ENCODE measurements at places on chromosomes 13 and 19.

DNA sequence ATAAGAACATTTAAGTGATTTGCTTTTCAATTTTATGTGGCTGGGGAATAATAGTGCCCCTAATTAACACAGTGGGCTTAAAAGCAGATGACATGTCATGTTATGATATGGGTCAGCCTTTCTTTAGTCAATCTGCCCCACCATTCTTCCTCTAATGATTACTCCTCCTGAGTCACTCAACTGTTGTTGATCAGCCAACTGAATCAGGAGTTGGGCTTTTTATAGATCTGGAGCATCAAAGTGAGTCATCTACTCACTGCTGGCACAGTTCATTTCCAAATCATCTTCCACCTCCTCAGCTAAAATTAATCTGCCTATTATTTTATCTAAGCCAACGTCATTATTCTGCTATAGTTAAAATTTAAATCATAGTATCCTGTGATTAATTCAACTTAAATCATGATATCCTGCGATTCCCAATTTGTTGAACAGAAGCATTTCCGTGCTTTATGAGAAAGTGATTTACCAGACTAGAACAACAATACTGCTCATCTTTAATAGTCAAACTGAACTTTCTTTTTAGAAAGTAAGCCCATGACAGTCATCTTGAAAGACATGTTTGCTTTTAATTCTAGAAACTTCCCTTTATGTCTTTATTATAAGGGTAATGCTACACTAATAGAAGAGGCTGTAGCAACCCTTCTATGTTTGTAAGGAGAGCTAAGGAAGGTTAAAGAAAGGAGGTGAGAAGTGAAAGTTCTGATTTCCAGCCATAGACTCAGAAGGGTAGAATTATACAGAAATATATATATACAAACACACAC lies 551.4 kb downstream of the TBC1D4 start:
- DNase-seq = no peak
- H3K36me3 ChIP-seq = no peaks in the 10 kb centered on the region
- no peaks in the 10 kb centered on the region for H3K4me1 ChIP-seq

- H3K36me3 ChIP-seq = no peaks in the 10 kb centered on the region
- no peaks in the 10 kb centered on the region for H3K4me1 ChIP-seq
- DNase-seq = no peak
- H3K27me3 ChIP-seq = peaks cover 10% of the 10 kb centered on the region
- H3K4me3 ChIP-seq = no peak overlapping the region
These were observed 56.9 kb downstream of the EDNRB start for GRCh38 chr13:77861741-77862140.

GRCh38 chr13:24905242-24905641 lies 141.3 kb downstream of the RNF17 start:
- H3K36me3 ChIP-seq = peaks cover 31% of the 10 kb centered on the region
- H3K27ac ChIP-seq = no peak overlapping the region
- H3K4me3 ChIP-seq = no peak overlapping the region
- peaks cover 5% of the 10 kb centered on the region for H3K4me1 ChIP-seq

DNA sequence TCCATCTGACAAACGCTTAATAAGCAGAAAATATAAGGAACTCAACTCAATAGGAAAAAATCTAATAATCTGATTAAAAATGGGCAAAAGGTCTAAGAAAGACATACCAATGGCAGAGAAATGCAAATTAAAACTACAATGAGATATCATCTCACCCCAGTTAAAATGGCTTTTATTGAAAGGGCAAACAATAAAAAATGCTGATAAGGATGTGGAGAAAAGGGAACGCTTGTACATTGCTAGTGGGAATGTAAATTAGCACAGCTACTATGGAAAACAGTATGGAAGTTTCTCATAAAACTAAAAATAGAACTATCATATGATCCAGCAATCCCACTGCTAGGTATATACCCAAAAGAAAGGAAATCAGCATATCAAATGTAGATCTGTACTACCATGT lies 508.8 kb upstream of the GPC6 start:
- no peaks in the 10 kb centered on the region for H3K4me1 ChIP-seq
- no peak overlapping the region for H3K27ac ChIP-seq
- H3K36me3 ChIP-seq = no peaks in the 10 kb centered on the region
- no peaks in the 10 kb centered on the region for H3K27me3 ChIP-seq
- no peak for DNase-seq

DNA sequence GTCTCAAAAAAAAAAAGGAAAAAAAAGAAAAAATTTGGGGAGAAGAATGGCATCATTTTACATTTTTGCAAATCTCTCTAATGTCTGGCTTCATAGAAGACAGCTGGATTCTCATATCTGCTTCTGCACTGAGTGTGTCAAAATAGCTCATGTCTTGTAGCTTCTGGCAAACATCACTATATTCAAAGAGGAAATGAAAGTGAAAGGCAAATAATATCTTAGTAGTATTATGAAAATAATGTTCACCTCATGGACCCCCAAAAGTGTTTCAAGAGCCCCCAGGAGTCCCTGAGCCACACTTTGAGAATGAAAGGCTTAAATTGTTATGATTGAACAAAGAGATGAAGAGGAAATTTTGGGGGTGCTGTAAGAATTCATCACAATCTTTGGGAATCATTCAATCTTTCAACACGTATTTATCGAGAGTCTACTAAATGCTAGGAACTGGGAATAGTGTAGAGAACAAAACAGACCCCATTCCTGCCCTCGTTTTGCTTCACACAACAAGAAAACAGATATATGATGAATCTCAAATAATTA lies 1.2 kb upstream of the SLC6A16 start:
- H3K27ac ChIP-seq = peak overlapping the region; percentile 98
- peaks cover 33% of the 10 kb centered on the region for H3K36me3 ChIP-seq
- H3K4me3 ChIP-seq = peak overlapping the region; percentile 72
- H3K27me3 ChIP-seq = no peaks in the 10 kb centered on the region

DNA sequence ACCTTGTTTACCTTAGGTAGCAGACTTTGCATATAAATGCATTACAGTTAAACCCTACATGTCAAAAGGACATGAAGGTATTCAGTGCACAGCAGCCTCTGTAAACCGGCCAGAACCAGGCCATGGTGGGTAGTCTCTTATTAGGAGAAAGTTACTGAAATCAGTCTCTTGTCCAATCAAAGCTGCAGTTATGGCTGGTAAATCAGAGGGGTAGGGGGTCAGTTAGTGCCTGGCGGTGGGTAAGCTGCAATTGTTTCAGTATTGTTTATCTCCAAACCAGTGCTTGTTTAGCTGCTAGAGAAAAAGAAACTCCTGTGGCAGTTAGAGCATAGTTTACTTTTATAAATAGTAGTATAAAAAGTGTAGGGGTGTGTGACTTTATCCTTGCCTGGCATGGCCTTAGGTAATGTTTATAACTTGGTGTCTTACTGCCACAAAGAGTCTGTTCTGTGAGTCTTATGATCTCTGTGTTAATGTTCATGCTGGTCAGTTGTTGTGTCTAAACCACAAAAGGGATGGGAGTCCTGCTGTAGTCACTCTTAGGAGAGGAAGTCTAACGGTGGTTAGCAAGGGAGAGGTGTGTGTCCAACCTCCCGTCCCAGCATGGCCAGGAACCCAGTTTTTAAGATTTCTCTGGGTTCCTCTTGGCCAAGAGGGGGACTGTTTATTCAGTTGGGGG lies 28.0 kb downstream of the CHST8 start:
- H3K36me3 ChIP-seq = no peaks in the 10 kb centered on the region
- H3K4me1 ChIP-seq = no peaks in the 10 kb centered on the region
- peaks cover 4% of the 10 kb centered on the region for H3K27me3 ChIP-seq
- no peak overlapping the region for H3K27ac ChIP-seq

GRCh38 chr19:33193865-33194362 lies at the start of gene LRP3:
TSS of gene LRP3 (plus strand) at chr19:33194330. CDS start at chr19:33194786, 456 bp downstream.
- H3K27ac ChIP-seq = no peak within 1 kb of the TSS
- DNase-seq = no peak
- H3K27me3 ChIP-seq = peaks cover 18% of the 10 kb centered on the region
- no peaks in the 10 kb centered on the region for H3K36me3 ChIP-seq
- H3K4me1 ChIP-seq = peaks cover 9% of the 10 kb centered on the region

DNA sequence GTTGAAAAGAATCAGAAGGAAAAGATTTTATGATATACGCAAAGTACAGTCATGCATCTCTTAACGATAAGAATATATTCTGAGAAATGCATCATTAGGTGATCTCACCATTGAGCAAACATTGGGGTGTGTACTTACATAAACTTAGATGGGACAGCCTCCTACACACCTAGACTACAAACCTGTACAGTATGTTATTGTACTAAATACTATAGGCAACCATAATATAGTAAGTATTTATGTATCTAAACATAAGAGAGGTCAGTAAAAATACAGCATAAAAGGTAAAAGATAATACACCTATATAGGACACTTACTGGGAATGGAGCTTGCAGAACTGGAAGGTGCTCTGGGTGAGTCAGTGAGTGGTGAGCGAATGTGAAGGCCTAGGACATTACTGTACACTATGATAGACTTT lies 254.6 kb downstream of the SPRY2 start:
- H3K36me3 ChIP-seq = no peaks in the 10 kb centered on the region
- no peak overlapping the region for H3K4me3 ChIP-seq
- DNase-seq = no peak
- no peak overlapping the region for H3K27ac ChIP-seq

DNA sequence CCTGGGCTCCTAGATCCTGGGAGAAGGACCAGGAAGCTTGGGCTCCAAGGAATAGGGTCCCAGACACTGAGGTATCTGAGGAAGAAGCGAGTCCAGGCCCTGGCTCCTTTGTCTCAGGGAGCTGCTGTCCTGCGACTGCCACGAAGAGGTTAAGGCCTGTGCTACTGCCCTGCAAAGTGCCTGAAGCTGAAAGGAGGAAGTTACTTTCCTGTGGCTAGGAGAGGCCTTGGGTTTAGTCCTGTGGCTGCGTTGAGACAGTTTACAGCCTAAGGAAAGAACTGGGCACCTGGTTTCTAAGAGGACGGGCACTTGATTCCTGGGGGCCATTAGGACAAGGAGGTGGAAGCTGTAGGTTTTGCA lies 2.8 kb downstream of the MYADM start:
- H3K4me3 ChIP-seq = peak overlapping the region; percentile 44
- peaks cover 25% of the 10 kb centered on the region for H3K4me1 ChIP-seq
- no peak for DNase-seq

DNA sequence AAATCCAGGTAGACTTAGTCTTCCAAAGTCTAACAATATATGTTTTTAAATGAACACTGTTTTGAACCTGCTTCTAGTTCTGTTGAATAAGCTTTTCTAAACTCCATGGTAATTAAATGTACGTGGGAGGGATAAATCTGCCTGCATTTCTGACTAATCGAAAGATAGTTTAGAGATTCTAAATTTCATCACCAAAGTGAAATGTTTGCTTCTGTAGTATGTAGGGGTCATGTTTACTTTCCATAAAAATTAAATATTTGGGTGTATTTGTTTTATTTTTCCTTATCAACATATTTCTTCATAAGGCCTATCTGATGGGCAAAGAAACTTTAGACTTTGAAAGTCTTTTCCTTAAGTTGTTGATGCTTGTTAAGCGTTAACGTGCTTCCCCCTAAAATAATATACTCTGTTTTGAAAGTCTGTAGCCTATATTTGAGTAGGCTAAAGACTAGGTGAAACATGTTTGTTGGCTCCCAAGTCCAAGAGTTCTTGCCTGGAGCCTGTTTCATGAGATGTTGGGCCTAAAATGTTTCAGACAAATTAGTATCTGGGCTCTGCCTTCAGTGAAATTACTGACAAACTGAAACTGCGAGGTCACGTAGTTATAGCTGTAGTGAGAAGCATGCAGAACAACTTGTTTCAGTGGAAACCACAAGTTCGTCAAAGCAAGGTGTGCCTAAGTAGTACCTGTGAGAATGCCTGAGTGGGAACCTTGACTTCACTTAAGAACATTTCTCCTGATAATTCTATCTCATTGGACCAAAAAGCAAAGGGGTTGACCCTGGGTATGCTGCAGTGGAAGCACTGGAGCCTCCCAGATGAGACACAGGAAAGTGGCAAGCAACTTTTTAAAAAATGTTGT lies 126.2 kb downstream of the LMO7 start:
- DNase-seq = no peak
- H3K27ac ChIP-seq = peak overlapping the region; percentile 80
- peak overlapping the region; percentile 61 for H3K4me3 ChIP-seq
- H3K4me1 ChIP-seq = peaks cover 17% of the 10 kb centered on the region
- H3K36me3 ChIP-seq = peaks cover 8% of the 10 kb centered on the region
- no peaks in the 10 kb centered on the region for H3K27me3 ChIP-seq

DNA sequence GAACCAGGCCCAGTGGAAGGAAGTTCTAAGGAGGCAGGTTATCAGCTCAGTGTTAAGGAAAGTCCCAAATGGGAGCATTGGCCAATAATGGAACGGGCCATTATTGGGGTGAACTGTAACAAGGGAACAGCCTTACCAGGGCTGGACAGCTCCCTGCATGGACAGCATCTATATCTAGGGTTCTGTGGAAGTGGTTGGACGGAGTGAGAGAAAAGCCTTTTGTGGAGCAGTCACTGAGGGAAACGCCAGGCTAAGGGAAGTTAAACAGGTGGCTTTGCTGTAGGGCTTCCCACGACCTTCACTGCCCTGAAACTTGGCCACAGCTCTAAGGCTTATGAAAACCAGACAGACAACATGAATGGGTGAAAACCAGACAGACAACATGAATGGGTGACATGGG lies 17.0 kb downstream of the POU2F2 start:
- no peak for DNase-seq
- H3K4me1 ChIP-seq = peaks cover 63% of the 10 kb centered on the region
- no peaks in the 10 kb centered on the region for H3K27me3 ChIP-seq
- H3K27ac ChIP-seq = peak overlapping the region; percentile 78
- peaks cover 39% of the 10 kb centered on the region for H3K36me3 ChIP-seq
